Neural progenitor cell (in vitro differentiated cells): ENCODE measurements at places on chromosomes 16 and 17. TPM values are rescaled to one million over a fixed set of nuclear protein-coding genes. Genes with fewer than 3 reads are reported as not detected.

LITAFD gene
- total RNA-seq, result not detected in 2 replicates

CDK5R1 gene
- total RNA-seq, result 6.9 and 8.8 TPM in 2 replicates

DNA sequence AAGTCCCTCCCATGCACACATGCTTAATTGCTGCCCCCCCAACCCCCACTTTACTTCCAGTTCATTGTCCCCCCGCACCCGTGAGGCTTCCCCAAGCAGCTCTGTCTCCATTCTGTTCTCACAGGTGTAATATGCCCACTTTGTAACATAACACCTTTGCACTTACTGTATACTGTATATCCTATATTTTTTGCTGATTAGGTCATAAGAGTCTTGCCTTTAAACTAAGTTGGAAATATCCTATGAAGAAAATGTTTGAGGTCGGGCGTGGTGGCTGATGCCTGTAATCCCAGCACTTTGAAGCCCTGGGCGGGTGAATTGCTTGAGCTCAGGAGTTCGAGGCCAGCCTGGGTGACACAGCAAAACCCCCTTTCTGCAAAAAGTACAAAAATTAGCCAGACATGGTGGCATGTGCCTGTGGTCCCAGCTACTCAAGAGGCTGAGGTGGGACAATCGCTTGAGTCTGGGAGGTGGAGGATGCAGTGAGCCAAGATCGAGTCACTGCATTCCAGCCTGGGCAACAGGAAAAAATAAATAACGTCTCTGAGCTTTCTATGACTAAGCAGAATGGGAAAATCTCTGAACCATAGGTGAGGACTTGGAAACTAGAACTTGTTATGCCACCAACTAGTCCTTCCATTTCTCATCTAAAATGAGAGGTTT is 76.1 kb downstream of the TNRC6C start:
- H3K4me1 ChIP-seq, result peaks cover 5% of the 10 kb centered on the region
- H3K27me3 ChIP-seq, result no peaks in the 10 kb centered on the region
- DNase-seq, result no peak
- H3K4me3 ChIP-seq, result no peak overlapping the region
- peaks cover 4% of the 10 kb centered on the region for H3K36me3 ChIP-seq

- no peaks in the 10 kb centered on the region for H3K27me3 ChIP-seq
- no peak overlapping the region for H3K4me3 ChIP-seq
- no peaks in the 10 kb centered on the region for H3K36me3 ChIP-seq
- no peak overlapping the region for H3K27ac ChIP-seq
- DNase-seq, result no peak
- no peaks in the 10 kb centered on the region for H3K4me1 ChIP-seq
Measured at GRCh38 chr17:66978514-66979061, 14.1 kb downstream of the CACNG4 start.

- H3K27me3 ChIP-seq, result no peaks in the 10 kb centered on the region
- no peak overlapping the region for H3K4me3 ChIP-seq
- DNase-seq, result no peak
- H3K27ac ChIP-seq, result no peak overlapping the region
- H3K36me3 ChIP-seq, result peaks cover 29% of the 10 kb centered on the region
Measured at GRCh38 chr17:30493780-30494179, 16.6 kb downstream of the GOSR1 start.

- no peaks in the 10 kb centered on the region for H3K27me3 ChIP-seq
- no peaks in the 10 kb centered on the region for H3K36me3 ChIP-seq
- peaks cover 14% of the 10 kb centered on the region for H3K4me1 ChIP-seq
- DNase-seq, result no peak
- no peak overlapping the region for H3K4me3 ChIP-seq
Measured at GRCh38 chr17:11901931-11902330, 95.3 kb downstream of the ZNF18 start.

DNA sequence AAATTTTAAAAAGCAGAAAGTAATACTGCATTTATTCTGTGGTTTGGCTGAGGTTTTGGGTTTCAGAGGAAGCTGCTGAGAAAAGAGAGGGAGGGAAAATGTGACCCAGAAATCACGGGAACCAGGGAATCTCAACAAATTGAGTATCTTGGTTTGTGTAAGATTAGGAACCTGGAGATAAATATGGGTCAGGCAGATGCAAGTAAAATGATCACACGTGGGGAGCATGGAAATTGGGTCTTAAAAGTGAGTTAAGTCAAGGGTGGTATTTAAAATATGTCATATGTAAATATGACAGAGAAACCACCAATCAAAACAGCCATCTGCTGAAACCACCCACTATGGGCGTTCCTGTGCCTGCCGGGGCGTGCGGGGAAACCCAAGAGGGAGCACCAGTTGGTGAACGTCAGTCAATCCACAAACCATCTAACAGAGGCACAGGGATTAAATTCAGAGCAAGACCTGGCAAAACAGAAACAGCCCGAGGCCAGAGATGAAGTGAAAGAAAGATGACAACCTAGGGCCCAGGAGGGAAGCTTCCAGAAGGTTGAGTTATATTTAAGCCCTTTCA is 33.4 kb downstream of the CDH13 start:
- H3K4me1 ChIP-seq, result no peaks in the 10 kb centered on the region
- no peaks in the 10 kb centered on the region for H3K36me3 ChIP-seq
- no peak for DNase-seq
- no peak overlapping the region for H3K27ac ChIP-seq
- H3K27me3 ChIP-seq, result no peaks in the 10 kb centered on the region
- H3K4me3 ChIP-seq, result no peak overlapping the region

EPN3 gene
- 0.09 and 0.24 TPM in 2 replicates for total RNA-seq

FUS gene
- 81.7 and 127 TPM in 2 replicates for total RNA-seq
